ENCODE measurements at places on chromosomes 1 and 21.

DNA sequence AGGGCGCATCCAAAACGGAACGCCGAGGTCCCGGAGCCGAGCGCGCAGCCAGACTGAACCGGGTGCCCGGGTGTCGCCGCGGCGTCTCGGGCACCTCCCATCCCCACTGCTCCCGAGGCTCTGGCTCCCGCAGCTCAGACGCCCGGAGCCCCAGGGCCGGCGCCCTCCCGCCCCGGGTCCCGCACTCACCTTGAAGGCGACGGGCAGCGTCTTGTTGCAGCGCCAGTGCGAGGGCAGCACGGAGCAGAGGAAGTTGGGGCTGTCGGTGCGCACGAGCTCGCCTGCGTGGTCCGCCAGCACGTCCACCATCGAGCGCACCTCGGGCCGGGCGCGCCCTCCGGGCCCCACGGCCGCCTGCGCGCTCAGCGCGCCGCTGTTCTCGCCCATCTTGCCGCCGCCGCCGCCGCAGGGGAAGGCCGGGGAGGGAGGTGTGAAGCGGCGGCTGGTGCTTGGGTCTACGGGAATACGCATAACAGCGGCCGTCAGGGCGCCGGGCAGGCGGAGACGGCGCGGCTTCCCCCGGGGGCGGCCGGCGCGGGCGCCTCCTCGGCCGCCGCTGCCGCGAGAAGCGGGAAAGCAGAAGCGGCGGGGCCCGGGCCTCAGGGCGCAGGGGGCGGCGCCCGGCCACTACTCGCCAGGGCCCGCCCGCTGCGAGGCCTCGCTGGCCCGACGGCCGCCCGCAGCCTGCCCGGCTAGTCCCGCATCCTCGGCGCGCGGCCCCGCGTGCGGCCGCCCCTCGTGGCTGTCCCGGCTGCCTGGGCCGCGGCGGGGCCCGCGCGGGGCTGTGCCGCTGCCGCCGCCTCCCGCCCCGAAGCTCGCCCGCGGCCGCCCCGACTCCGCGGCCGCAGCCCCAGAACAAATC, 447 bp downstream of the RUNX3 start:
- peak; percentile 32 for DNase-seq

DNA sequence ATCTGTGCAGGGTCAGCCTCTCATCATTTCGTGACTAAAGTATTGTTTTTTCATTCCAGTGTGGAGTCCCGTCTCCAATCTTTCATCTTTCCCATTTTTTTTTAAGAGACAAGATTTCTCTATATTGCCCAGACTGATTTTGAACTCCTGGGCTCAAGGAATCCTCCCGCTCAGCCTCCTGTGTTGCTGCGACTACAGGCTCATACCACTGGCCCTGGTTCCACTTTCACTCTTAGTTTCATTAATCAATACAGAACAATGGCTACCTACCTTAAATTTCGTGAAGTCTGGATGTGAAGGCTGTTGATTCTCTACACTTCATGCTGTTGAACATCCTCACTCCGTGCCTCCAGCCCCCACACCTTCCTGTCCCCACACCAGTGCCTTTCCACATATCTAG, 97.7 kb upstream of the GREM2 start:
- DNase-seq: no peak

- DNase-seq: peak; percentile 24
These were observed 1.2 kb downstream of the MAN1A2 start for GRCh38 chr1:117368116-117369108.

DNA sequence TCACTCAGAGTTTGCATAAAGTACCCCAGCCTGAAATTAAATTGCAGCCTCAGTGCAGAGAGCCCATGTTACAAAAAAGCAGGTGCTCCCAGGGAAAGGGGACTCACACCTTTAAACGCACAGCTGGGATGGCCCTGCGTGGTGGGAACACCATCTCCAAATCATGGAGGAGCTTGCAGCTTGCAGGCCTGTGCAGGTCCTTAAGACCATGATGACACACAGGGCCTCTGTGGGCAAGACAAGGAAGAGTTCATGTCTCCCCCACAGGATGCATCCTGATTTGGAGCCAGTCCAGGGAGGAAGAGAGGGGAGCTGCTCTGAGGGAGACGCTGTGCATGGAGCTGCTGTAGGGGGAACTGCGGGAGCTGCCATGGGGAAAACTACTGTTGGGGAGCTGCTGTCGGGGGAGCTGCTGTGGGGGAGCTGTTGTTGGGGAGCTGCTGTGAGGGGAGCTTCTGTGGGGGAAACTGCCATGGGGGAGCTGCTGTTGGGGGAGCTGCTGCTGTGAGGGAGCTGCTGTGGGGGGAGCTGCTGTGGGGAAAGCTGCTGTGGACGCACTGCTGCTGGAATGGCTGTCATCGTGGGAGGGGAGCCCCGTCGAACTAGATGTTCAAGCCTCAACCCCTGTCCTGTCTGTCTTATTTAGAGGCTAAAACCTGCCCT, 113.9 kb downstream of the MATN1 start:
- no peak for DNase-seq

GRCh38 chr1:40849801-40850592, 12.2 kb downstream of the CITED4 start:
- DNase-seq: peak; percentile 61

DNA sequence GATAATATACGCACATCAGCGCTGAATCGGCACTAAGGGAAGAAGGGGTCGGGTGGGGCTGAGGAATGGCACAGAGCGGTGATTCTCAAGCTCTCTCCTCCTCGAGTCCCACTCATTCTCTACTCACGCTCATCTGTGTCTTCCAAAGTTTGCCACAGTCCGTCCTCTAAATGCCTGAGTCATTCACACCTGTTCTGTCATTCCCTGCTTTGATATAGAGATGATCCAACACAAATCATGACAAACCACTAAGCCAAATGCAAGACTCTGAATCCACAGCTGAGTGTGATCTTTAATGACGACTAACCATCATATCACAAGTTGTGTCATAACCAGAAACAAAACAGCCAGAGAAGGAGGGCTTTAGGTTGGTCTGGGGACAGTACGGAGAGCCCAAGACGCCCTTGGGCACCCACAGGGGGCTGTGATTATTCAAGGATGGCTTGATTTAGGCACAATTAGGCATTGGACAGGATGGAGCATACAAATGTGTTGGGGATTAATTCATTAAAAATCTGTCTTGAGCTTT, 501.5 kb downstream of the KIF26B start:
- DNase-seq: no peak

DNA sequence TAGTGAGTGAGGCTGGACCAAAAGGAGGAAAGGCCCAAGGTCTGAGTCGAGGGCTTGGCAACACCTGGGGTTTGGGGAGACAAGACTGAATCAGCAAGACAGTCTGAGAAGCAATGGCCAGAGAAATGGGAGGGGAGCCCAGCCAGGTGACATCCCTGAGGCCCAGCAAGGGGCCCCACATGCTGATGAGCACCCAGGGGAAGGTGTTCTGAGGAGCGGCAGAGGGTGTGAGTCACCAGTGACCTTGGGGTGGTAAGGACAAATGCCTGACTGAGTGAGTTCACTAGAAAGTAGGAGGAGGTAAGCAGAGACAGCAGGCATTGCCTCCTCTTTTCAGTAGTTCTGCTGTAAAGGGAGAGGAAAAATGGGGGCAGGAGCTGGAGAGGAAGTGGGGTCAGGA, 192.4 kb upstream of the GALNT2 start:
- no peak for DNase-seq

GRCh38 chr1:107559881-107560280, 405.1 kb downstream of the VAV3 start:
- no peak for DNase-seq

- DNase-seq: no peak
These were observed 66.6 kb downstream of the PUM1 start for GRCh38 chr1:30998887-30999286.

- no peak for DNase-seq
These were observed 5.2 kb downstream of the RCC1 start for GRCh38 chr1:28510970-28511440.

- DNase-seq: no peak
These were observed 113.0 kb downstream of the OSBPL9 start for GRCh38 chr1:51729824-51730301.

- DNase-seq: no peak
These were observed 25.0 kb downstream of the ABCA4 start for GRCh38 chr1:94095744-94096469.

DNA sequence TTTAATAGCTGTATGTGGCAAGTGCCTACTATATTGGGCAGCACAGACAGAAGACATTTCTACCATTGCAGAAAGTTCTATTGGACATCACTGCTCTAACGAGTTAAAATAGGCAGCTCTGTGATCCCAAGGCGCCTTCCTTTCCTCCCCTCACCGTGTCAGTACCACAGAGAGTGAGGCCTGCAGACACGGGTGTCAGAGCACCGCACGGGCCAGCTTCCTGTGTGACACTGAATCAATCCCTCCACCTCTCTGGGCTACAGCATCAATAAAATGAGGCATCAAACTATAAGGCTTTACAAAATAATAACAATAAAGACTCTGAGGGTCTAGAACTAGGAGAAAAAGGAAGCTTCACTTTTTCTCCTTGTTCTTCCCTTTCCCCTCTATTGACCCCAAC, 246.7 kb downstream of the FOXD2 start:
- no peak for DNase-seq

DNA sequence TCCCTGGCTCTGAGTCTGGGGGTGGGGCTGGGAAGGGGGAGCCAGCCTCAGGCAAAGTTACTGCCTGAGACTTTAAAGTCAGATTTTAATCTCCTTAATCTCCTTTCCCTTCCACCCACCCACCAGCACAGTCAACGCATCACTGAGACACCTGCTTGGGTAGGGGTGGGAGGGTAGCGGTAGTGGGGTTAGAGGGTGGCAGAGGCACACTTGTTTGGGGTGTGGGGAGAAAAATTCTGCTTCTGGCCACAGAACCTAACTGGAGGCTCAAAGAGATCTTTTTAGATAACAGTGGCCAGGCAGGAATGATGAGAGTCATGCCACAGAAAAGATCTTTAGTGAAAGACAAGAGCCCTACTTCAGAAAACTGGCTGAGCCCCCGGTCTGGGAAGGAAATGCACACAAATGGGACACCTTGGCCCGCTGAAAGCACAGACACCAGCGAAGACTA, 44.1 kb downstream of the CD247 start:
- no peak for DNase-seq

DNA sequence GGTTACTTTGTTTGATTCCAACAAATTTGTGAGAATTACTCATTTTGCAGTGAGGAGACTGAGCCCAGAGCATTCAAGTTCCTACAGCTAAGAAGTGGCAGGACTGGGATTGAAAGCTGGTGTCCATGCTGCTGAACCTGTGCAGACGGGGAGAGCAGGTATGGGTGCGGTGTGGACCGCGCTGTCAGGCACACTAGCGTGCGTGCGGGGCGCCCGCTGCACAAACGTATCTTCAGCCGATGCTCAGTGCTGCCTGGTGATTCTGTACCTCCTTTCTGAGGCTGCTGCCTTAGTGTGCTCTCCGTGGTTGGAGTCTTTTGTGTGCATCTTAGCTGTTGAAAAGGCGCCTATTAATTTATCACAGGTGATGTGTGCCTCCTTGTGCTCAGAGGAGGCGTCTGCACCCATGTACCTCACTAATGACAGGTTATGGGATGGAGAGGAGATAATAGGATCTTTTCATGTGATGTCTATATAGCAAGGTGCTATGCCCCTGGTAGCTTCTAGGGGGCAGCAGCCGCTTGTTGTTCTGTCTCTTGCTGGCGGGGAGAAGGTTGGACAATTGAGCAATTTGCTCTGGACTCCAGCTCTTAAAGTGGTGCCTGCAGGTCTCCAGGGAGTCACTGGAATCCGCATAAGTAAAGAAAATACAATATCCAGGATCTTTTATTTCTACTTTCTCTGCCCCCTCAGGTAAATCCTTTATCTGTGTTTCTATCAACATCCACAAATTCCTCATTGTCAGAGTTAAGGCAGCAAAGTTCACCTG, 32.5 kb downstream of the PEX14 start:
- peak; percentile 93 for DNase-seq

DNA sequence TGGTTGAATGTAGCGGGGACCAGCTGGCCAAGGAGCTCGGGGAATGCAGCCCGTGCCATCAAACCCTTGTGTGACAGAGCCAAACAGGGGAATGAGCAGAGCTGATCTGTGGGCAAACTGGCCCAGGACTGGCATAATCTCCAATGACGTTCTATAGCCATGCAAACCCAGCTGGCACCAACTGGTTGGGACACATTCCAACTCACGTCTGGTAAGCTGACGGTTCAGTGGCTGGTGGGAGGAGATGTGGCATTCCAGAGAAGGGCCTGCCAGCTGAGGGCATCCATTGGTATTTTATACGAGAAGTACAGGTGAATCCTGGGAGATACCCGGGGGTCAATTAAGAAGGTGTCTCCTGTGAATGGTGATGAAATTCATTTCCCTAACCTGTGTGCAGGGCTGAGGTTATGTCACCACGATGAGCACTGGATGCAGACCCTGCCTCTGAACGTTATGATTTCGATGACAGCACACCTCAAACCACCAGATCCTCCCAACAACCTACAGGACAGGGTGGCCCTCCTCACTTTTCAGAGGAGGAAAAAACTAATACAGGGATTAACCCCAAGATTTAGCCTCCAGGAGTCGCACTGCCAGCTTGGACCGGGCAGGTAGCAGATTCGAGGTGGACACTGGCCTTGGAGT, 39.0 kb upstream of the RUNX3 start:
- no peak for DNase-seq

GRCh38 chr1:64194168-64195080, 9.0 kb upstream of the UBE2U start:
- no peak for DNase-seq

DNA sequence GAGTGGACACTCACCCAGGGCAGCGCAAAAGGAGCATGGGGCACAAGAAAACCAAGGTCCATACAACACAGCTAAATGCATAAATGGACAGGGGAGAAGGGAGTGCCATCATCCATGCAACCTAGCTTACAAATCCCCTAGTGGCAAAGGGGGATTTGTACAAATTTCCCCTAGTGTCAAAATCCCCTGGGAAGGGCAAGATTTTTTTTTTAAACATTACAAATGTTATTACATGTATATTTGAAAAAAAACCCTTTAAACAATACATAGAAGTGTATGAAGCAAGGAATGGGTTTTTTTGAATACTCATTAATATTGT, 89.6 kb upstream of the IVNS1ABP start:
- no peak for DNase-seq

DNA sequence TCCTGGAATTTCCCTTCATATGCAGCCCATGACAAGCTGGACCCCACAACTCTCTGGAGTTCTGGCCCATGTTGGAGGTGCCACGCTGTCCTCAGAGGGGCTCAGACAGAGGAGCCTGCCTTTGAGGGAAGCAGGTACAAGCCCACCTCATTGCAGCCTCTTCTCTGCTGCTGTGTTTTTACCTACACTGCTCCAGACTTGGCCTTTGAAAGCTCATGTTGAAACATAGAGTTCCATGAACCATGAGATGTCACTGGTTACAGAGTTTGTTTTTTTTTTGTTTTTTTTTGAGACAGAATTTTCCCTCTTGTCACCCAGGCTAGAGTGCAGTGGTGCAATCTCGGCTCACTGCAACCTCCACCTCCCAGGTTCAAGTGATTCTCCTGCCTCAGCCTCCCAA, 22.1 kb upstream of the ZBTB21 start:
- no peak for DNase-seq
